ENCODE measurements at places on chromosomes 5 and 9.

DNA sequence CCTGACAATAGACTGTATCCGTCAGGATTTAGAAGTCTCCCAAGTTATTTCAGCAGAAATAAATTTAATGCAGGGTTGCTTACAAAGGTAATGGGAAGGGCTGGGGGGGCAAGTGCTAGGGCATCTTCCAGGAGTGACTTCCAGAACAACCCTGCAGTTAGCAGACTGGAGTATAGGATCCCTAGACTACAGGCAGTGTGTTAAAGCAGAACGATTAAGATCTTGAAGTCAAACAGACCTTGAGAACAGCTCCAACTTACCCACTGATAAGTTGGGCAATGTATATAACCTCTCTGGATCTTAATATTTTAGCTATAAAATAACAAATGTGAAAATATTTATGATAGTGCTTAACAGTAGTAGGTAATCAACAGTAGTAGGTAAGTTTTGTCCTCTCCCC, 113.6 kb upstream of the LIFR start:
- DNase-seq: no peak

DNA sequence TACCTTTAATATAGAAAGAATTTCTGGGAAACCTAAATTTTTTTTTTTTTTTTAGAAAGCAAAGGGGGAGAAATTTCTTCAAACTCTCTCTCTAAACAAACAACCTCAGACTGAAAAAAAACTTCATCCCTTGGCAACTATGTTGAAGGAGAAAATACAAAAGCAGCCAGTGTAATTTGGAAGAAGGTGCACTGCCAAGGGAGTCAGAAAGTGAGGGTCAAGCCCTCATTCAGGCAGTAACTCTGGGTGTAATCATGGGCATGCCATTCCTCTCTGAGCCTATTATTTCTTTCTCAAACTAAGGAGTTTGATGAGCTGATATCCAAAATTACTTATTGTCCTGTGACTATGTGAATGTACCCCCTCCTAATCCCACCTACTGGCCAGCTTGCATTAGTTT, 203.1 kb downstream of the BRINP1 start:
- DNase-seq: no peak

GRCh38 chr9:86176468-86176867, 77.1 kb upstream of the GOLM1 start:
- DNase-seq: peak; percentile 99

DNA sequence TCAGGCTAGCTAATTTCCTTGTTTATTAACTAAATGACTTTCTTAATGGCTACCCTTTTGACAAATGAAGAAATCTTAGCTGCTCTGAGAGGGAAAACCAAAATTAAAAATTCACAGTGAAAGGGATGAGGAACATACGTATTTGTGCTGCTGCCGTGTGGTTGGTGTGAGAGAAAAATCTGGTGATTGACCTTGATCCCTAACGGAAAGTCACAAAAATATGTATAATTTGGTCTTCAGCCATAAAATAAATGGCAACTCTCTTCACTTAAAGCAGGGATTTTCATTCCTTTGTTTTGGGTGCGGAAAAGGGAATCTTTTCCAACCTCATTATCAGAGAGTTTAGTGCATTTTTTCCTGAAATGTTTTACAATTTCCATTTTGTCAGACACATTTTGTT, 40.4 kb downstream of the PAM start:
- no peak for DNase-seq

DNA sequence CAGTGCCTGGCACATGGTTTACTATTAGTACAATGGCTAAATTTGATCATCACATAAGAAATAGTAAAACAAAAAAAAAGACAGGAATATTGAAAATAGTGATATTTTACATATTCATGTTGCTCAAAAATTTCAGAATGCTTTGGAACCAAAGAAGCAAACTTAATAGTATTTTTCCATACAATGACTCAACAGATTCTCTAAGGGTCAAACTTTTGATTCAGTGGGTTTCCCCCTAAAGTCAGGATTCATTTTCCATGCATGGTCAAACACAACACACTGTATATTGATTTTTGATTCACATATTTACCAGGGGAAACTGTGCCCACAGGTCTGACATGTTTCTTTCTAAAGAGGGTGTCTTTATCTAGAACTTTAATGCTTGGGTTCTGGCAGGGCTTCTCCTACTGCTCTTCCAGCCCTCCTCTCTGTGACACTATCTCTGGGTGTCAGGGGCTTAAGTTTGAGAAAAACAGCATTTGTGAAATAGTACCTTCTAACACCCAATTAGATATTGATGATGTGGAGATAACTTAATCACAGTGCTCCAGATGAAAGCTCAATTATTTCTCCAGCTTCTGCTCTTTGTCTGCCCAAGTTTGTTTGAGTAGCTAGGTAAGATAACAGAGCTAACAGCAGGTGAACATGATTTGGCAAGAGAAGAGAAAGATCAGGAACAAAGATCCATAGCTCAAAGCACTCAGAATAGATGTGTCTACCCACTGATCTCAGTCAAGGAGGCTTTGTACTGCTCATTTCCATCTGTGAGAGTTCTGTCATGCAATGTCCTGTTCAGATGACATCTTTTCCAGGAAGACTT, 35.5 kb upstream of the ELL2 start:
- DNase-seq: no peak

GRCh38 chr5:140791089-140791488, 3.6 kb upstream of the PCDHA2 start:
- DNase-seq: no peak

DNA sequence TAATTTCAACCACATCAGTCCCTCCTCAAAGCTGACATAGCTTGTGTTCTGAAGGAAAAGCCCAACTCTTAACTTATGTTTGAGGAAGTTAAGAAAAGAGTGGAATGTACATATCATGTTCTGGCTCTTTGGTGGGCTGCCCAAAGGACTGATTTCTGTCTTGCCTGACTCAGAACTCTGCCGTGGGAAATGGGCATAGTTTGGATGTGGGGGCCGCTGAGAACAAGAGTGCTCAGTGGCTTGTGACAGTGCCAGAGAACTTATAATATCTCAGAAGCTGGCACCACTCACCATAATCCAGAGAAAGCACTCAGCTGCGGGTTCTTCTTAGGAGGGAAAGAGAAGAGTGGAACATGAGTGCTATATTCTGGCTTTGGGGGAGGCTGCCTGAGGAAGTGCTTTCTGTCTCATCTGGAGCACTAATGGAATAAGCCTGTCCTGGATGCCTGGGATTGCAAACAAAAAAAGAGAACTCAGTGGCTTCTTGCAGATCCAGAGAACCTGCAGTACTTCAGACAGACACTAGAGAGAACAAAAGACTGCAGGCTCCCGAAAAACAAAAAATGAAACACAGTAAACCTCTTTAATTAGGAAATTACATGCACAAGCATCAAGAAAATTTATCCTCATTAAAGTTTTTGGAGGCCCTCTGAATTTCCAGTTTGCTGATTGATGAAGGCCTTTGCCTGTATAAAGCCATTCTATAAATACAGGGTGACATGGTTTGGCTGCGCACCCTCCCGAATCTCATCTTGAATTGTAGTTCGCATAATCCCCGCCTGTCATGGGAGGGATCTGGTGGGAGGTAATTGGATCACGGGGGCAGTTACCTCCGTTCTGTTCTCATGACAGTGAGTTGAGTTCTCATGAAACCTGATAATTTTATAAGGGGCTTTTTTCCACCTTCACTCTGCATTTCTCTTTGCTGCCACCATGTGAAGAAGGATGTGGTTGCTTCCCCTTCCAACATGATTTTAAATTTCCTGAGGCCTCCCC, 207.0 kb downstream of the DMAC1 start:
- no peak for DNase-seq

DNA sequence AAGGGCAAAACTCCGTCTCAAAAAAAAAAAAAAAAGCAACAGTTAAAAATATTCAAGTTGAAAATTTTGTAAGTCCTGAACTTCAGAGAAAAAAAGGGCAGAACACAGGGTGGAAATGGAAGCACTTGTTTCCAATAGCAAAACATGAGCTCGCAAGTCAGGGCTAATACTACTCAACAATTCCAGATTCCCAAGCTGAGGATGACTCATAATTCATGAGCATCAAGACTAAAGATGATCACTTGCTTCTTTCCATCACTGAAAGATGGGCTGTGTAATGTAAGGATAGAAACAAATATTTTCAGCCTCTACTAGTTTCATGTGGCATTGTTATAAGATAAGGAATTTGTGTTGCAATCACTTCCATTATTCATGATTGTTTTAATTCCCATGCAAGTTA, 33.5 kb upstream of the FST start:
- DNase-seq: no peak

GRCh38 chr5:96434201-96434645, 1.2 kb upstream of the PCSK1 start:
- peak; percentile 95 for DNase-seq

GRCh38 chr9:70257502-70257901, 1.3 kb upstream of the SMC5 start:
- DNase-seq: no peak

DNA sequence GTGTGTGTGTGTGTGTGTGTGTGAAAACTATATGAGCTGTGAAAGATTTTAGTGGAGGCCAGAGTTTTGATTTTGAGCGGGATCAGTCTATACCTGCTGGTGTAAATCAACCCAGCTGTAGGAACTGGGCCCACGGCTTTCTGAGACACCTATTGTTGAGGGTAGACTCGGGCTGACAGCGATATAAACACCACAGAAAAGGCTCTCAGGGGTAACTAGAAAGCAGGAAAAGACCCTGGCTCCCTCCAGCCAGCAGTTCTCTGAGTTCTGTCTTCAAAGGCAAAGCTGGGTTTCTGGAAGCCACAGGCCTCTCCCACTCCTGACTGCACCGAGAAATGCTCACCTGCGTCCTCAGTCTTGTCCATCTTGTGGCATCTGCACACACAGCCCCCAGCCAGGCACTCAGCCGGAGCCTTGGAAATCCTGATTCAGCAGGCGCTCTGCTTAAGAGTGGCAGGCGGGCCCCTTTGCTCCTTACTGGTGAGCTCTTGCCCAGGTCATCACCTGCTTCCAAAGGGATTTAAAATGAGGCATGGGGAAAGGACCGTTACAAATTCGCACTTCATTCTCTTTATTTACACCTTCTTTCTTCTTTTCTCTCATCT, 223.3 kb downstream of the NDUFS4 start:
- no peak for DNase-seq

DNA sequence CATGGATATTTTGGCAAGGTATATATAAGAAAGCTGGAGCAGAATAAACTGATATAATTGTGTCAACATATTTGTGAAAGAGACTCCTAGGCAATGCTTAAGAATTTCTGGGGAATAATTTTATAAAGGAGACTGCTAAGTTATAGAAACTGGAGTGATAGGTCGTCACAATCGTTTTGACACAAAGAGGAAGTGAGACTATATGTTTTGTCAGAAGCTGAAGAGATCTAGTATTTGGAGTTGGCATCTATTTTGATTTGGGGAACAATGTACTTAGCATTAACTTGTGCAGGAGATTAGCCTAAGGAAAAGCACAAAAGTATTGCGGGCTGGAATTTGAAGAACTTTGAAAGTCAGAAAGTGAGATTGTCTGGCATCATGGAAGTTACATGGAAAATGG, 582.5 kb downstream of the TAF11L14 start:
- DNase-seq: no peak

DNA sequence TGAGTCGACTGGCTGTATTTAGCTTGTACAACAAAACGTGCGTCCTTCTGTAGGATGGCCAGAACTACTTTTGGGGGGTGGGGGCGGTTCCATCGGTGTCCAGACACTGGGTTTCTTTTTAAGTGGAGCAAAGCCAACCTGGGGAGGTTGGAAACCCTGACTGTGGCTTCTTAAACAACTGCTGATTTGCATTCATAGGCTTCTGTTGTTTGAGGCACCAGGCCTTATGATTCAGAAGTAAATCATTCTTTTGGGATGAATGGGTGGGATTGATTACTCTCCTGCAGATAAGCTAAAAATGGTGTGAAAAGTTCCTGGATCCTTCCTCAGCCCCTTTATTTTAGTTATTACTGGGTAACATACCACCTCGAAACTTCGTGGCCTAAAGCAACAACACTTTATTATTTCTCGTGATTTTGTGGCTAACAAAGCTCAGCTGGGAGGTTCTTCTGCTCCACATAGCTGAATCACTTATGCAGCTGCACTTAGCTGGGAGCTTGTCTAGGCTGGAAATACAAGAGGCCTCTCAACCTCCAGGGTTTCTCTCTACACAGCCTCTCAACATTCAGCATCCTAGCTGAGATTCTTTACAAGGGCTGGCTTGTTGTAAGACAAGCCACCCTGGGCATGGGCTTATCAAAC, 12.2 kb upstream of the SMIM32 start:
- no peak for DNase-seq

- DNase-seq: no peak
Observed at GRCh38 chr5:121870489-121870888, 18.8 kb downstream of the FTMT start.

DNA sequence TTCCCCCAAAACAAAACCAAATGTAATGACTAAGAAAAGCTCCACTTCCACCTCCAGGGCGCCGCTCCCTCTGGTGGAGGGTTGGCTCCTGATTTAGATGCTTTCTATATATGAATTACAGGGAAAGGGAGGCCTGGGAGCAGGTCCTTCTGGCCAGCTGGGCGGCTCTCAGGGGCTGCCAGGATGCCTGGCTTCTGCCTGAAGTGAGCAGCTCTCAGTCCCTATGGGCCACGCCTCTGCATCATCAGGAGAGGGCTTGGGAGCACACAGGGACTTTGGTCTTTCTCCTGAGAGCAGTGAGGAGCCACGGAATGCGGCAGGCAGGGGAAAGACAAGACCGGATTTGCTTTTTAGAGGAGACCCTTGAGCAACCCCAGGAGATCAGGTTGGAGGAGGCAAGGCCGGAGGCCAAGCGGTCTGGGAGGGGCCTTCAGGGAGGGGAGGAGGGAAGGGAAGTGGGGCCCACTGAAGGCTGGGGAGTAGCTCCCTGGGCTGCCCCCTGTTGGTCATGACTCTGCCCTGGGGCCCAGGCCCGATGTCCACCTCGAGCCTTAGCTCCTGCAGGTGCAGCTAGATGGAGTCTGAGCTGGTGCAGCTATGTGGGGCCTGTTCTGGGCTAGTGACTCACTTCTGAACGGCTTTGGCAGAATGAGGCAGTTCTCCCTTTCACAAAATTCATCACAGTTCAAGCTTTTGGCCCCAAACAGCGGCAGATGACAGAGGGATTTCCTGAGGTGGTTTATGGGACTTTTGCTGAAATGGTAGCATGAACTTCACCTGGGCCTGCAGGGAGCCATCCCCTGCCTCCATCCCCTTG, 11.3 kb upstream of the GRHPR start:
- no peak for DNase-seq

GRCh38 chr9:24614070-24614469, 68.4 kb upstream of the IZUMO3 start:
- peak; percentile 20 for DNase-seq

GRCh38 chr9:116901260-116901659, 214.2 kb downstream of the TRIM32 start:
- no peak for DNase-seq
